ENCODE measurements at places on chromosomes 13 and 19. TPM values are rescaled to one million over a fixed set of nuclear protein-coding genes. Genes with fewer than 3 reads are reported as not detected.

GRCh38 chr13:30241532-30241931, 65.8 kb downstream of the KATNAL1 start:
- no peak for DNase-seq

- no peak for DNase-seq
Measured at GRCh38 chr19:41420101-41420880, 6.9 kb downstream of the B3GNT8 start.

GRCh38 chr19:1018393-1018792, 2.5 kb downstream of the TMEM259 start:
- no peak for DNase-seq

GRCh38 chr19:55528030-55528803, 8.7 kb downstream of the SBK2 start:
- no peak for DNase-seq

GRCh38 chr19:46411925-46412649, 1.3 kb downstream of the CCDC8 start:
- DNase-seq, result no peak

- DNase-seq, result no peak
Measured at GRCh38 chr13:48618937-48619336, 34.8 kb upstream of the CYSLTR2 start.

DNA sequence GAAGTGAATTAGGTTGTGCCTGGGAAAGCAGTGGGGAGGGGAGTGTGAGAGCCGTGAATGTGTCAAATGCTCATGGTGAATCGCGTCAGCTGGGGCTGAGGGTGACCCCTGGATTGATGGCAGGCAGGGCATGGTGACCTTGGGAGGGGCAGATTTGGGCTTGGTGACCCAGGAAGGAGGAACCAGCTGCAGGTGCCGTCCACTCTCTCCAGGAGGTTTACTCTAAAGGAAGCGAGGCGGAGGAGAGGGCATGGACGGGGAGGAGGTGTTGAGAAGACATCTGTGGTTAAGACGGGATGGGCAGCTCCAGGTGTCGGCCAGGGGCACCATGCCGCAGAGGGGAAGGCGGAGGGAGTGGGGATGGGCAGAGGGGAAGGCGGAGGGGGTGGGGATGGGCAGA, 28.7 kb downstream of the TMEM255B start:
- peak; percentile 47 for DNase-seq

- DNase-seq, result no peak
Measured at GRCh38 chr13:19713186-19713965, 69.4 kb downstream of the PSPC1 start.

DNA sequence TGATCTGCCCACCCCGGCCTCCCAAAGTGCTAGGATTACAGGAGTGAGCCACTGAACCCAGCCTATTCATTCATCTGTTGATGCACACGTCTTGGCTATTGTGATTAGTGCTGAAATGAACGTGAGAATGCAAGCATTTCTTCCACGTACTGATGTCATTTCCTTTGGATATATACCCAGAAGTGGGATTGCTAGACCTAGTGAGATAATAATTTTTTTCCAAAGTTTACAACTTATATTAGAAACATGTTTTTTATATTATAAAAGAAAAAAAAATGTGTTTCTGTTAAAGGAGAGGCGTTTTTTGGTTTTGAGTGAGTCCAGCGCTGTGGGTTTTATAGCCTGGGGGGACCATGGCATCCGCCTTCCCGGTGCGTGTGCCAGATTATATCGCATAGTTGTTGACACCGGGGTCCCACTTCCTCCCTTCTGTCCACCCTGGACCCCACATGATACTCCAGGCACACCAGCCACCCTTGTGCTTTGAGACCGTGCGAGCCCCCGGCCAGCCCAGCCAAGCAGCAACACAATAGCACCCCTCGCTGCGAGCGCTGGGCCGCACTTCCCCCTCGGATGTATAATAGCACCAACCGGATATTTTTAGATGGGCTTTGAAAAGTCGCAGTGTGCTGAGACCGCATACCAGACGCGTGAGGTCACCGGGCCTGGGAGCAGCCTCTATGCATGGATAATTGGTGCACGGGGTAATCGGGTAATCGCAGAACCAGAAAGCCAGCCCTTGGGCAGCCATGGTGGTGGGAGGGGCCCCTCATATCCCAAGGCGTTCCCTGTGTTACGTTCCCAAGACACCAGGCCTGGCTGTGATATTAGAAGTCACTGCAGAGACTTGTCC, 59.6 kb downstream of the MYO9B start:
- peak; percentile 98 for DNase-seq

DNA sequence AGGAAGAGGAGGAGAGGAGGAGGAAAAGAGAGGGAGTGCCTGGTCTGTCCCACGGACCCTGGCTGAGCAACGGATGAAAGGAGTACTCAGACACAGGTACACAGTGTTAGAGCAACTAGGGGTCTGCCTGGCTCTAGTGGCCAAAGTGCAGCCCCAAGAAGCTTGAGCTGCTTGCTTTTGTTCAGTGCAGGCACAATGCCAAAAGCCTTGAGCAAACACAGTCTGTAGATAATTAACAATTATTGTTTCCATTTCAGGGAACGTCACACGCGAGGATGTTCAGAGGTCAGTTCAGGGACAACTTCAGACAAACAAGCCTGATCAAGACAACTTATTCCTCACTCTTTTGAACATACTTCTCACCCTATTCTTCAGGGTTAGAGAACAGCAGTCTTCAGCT, 32.2 kb upstream of the ZNF726 start:
- no peak for DNase-seq

DNA sequence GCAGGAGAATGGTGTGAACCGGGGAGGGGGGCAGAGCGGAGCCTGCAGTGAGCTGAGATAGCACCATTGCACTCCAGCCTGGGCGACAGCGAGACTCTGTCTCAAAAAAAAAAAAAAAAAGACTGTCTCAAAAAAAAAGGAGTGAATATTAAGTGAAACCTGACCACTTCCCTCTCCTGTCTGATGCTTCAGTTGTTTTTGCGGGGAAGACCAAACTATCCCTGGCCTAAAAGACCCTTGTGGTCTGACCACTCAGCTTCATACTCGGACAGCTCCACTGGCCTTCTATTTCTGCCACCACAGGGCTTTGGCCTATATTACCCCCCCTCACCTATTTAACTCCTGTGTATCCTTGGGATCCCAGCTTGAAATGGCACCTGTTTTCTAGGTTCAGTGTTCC, 2.3 kb downstream of the CLASRP start:
- DNase-seq, result no peak

DNA sequence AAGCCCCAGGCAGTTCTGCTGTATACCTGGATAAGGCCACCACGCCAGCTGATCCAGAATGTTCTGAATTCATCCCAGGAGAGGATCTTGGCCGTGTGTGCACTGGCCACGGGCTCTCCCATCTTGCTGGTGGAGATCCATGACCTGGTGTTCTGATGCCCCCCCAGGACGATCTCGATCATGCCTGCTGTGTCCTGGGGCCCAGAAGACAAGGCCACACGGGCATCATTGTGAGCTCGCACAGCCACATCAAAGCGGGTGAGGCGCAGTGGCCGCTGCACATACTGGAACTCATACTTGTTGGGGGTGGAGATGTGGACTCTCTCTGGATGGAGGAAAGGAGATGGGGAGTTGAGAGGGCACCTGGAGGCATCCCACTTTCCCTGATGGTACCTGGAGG, 40.1 kb downstream of the F2RL3 start:
- DNase-seq, result peak; percentile 49

GRCh38 chr19:55624109-55625003, at the start of gene ZNF784:
ZNF784 (minus strand) TSS chr19:55624566; CDS start chr19:55624561, 5 bp downstream.
- DNase-seq, result peak; percentile 98

- DNase-seq, result no peak
Measured at GRCh38 chr13:44273991-44274770, 99.4 kb upstream of the SERP2 start.

FXYD1 gene
- total RNA-seq, result 157 TPM

NKPD1 gene
- not detected for total RNA-seq

TNNI3 gene
- not detected for total RNA-seq

DCT gene
- 0.32 TPM for total RNA-seq
